ENCODE measurements at places on chromosomes 6 and 20. TPM values are rescaled to one million over a fixed set of nuclear protein-coding genes. Genes with fewer than 3 reads are reported as not detected.

DNA sequence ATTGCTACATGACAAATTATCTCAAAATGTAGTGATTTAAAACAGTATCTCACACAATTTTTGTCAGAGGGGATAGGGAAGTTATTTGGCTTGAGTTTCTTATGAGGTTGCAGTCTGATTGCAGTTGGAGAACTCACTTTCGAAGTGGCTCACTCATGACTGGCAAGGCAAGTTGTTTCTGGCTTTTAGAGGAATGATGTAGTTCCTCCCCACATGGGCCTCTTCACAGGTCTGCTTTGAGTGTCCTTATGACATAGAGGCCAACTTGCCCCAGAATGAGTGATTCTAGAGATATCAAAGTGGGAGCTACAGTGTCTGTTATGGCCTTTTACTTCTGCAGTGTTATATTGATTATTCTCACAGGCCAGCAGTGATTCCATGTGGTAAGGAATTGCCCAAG is 6.1 kb downstream of the DOP1A start:
- no peak overlapping the region for H3K27ac ChIP-seq
- no peak overlapping the region for H3K4me3 ChIP-seq
- DNase-seq: no peak
- no peaks in the 10 kb centered on the region for H3K27me3 ChIP-seq
- H3K36me3 ChIP-seq: no peaks in the 10 kb centered on the region
- H3K4me1 ChIP-seq: peaks cover 14% of the 10 kb centered on the region

The THBS2 gene
- 0.87 TPM for polyA plus RNA-seq

DNA sequence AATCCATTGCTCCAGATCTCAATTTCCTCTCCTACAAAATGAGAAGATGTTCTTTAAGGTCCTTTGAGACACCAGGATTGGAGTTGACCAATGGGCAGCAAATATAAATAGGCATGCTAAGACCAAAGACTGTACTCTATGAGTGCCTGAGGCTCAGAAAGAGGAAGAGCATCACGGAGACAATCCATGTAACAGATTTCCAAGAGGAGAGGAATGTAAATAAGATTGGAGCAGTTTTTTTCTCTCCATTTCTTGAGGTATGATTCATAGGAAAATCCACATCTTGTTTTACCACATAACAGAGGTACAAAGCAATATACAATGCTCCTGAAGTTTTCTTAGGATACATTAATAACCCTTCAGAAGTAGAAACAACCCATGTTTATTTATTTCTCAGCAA is 109.8 kb downstream of the UBE3D start:
- no peaks in the 10 kb centered on the region for H3K27me3 ChIP-seq
- DNase-seq: no peak
- no peaks in the 10 kb centered on the region for H3K36me3 ChIP-seq
- no peaks in the 10 kb centered on the region for H3K4me1 ChIP-seq
- H3K4me3 ChIP-seq: no peak overlapping the region

- peaks cover 67% of the 10 kb centered on the region for H3K4me1 ChIP-seq
- no peaks in the 10 kb centered on the region for H3K27me3 ChIP-seq
- no peak overlapping the region for H3K27ac ChIP-seq
- no peak for DNase-seq
Observed at GRCh38 chr6:15434263-15434662, 188.4 kb downstream of the JARID2 start.

GRCh38 chr20:62156592-62157386 is 13.2 kb downstream of the SS18L1 start:
- DNase-seq: peak; percentile 60
- peaks cover 14% of the 10 kb centered on the region for H3K36me3 ChIP-seq
- no peaks in the 10 kb centered on the region for H3K27me3 ChIP-seq
- H3K4me3 ChIP-seq: no peak overlapping the region
- no peak overlapping the region for H3K27ac ChIP-seq
- H3K4me1 ChIP-seq: peaks cover 15% of the 10 kb centered on the region

DNA sequence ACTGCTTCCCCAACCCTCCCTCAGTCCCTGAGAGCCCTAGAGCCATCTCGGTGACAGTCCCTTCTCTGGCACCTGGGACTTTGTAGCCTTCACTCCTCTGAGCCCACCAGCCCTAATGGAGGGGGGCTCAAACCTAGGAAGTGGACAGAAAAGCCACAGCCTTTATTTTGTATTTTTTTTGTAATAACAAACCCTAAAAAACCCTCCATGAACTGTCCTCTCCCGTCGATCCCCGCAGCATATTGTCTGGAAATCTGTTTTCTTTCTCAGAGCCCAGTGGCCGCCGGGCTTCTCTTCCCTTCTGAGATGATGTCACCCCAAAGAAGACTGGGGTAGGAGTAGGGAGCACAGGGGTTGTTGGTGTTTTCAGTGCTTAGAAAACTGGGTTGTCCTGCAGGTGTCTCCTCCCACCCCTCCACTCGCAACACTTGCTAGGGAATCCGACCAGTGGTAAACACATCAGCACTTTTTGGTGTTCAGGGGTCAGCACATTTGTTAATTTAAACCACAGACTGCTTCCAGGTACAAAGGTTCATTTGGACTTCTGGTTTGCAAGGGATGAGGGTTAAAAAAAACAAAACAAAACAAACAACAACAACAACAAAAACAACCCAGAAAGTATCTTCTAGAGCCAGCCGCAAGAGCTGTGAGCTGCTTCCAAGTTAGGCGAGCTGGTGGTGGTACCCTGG is 9.9 kb downstream of the PAX1 start:
- no peak overlapping the region for H3K4me3 ChIP-seq
- H3K36me3 ChIP-seq: no peaks in the 10 kb centered on the region
- H3K27ac ChIP-seq: no peak overlapping the region
- H3K4me1 ChIP-seq: no peaks in the 10 kb centered on the region
- DNase-seq: no peak

The PDYN gene
- not detected for polyA plus RNA-seq

DNA sequence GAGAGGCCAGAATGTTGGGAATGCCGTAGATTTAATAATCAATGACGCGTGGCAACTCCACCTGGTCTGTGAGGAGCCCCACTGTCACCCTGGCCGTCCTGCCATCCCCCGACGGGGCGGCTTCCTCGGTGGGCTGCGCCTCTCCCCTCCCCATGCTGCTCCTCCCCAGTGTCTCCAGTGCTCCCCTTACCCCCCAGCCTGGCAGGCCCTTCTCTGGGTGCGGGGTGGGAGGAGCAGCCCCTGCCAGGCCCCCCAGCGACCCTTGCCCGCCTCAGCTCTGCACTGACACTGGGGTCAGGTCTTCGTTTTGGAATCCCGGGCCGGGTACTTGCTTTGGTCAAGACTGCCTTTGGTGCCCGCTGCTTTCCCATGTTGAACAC is 82.3 kb upstream of the FRMD1 start:
- H3K27ac ChIP-seq: no peak overlapping the region
- no peak overlapping the region for H3K4me3 ChIP-seq
- H3K4me1 ChIP-seq: peaks cover 30% of the 10 kb centered on the region

DNA sequence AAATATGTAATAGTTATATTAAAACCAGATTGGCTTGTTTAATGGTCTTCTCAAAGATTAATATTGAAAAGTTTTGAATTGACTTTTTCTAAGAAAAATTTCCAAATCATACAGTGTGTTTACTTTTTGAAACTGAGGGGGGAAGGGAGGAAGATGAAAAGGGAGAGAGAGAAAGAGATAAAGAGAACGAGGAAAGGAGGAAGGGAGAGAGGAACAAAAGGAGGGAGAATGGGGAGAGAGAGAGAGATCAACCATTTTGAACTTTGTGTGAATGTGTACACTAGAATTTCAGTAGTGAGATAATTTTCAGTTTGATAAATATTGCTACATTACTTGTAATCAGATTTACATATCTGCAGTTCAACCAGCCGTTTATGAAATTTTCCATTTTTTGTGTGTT is 124.5 kb downstream of the EPHA7 start:
- H3K4me3 ChIP-seq: no peak overlapping the region
- no peaks in the 10 kb centered on the region for H3K4me1 ChIP-seq
- no peaks in the 10 kb centered on the region for H3K36me3 ChIP-seq
- no peak for DNase-seq

- no peak overlapping the region for H3K4me3 ChIP-seq
- no peak overlapping the region for H3K27ac ChIP-seq
- DNase-seq: no peak
- no peaks in the 10 kb centered on the region for H3K27me3 ChIP-seq
Observed at GRCh38 chr6:137017081-137017480, 27.7 kb downstream of the IL20RA start.

GRCh38 chr6:132405143-132405915 is 4.1 kb upstream of the MOXD1 start:
- H3K36me3 ChIP-seq: no peaks in the 10 kb centered on the region
- H3K27me3 ChIP-seq: no peaks in the 10 kb centered on the region
- H3K27ac ChIP-seq: no peak overlapping the region
- no peak for DNase-seq
- H3K4me1 ChIP-seq: peaks cover 9% of the 10 kb centered on the region

The PBOV1 gene
- polyA plus RNA-seq: not detected

DNA sequence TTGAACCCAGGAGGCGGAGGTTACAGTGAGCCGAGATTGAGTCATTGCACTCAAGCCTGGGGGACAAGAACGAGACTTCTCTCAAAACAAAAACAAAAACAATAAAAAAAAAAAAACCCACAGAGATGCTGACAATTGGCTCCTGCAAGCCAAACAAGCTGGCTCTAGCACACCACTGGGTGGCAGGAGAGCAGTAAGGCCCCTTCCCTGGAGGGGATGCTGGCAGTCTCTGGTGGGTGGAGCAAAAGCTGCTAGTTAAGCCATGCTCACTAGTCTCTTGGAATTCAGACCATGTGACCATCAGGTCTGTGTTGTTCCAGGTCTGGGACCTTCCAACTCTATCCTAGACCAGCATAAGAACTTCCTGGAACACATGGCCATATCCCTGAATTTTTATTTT is 18.9 kb upstream of the DSN1 start:
- peak; percentile 70 for DNase-seq
- H3K27me3 ChIP-seq: no peaks in the 10 kb centered on the region
- no peak overlapping the region for H3K4me3 ChIP-seq
- H3K36me3 ChIP-seq: peaks cover 38% of the 10 kb centered on the region
- peaks cover 6% of the 10 kb centered on the region for H3K4me1 ChIP-seq

GRCh38 chr6:105886814-105887544 is 199.2 kb upstream of the PRDM1 start:
- no peak overlapping the region for H3K27ac ChIP-seq
- no peaks in the 10 kb centered on the region for H3K27me3 ChIP-seq
- DNase-seq: no peak
- no peaks in the 10 kb centered on the region for H3K4me1 ChIP-seq
- no peaks in the 10 kb centered on the region for H3K36me3 ChIP-seq
- no peak overlapping the region for H3K4me3 ChIP-seq

The CRIP3 gene
- 1.6 TPM for polyA plus RNA-seq

GRCh38 chr6:93248631-93249030 is 170.7 kb downstream of the EPHA7 start:
- DNase-seq: no peak
- no peak overlapping the region for H3K27ac ChIP-seq
- H3K36me3 ChIP-seq: no peaks in the 10 kb centered on the region
- H3K4me1 ChIP-seq: no peaks in the 10 kb centered on the region
- no peak overlapping the region for H3K4me3 ChIP-seq

DNA sequence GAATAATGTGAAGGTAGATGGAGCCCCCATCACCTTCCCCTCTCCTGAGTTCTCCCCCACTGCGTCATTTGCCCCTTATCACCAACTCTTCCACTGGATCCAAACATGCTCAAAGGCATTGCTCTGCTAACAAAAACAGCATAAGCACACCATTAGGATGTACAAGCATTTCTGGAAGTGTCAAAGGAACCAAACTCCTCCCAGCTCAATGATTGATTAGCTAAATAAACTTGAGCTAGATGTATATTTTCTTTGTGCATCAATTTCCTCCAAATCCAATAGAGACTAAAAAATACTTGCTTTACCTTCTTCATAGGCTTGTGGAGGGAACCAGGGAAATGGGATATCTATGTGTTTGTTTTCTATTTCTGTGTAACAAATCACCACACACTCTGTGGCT is 248.4 kb upstream of the JARID2 start:
- no peaks in the 10 kb centered on the region for H3K36me3 ChIP-seq
- no peak overlapping the region for H3K27ac ChIP-seq
- H3K27me3 ChIP-seq: no peaks in the 10 kb centered on the region
- no peak for DNase-seq

- DNase-seq: no peak
- no peak overlapping the region for H3K27ac ChIP-seq
- H3K4me3 ChIP-seq: no peak overlapping the region
- H3K4me1 ChIP-seq: no peaks in the 10 kb centered on the region
- H3K27me3 ChIP-seq: no peaks in the 10 kb centered on the region
- no peaks in the 10 kb centered on the region for H3K36me3 ChIP-seq
Observed at GRCh38 chr20:11796026-11796425, 121.7 kb upstream of the BTBD3 start.

The LAMP5 gene
- 0.44 TPM for polyA plus RNA-seq

DNA sequence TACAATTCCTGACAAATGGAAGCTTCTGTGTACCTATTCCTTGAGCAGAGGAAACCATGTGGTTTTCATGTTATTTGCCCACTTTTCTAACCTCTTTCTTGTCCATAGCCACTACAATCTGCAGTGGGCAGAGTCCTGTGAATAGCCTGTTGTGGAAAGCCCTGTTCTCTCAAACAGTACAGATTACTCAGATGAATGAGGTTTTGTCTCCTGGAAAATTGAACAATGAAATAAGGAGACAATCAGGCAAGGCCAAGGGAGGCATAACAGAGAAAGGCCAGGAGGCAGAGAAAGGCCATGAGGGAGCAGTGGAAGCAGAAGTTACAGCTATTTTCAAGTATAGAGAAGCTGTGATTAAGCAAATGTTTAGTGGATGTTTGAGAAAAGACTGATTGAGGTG is 189.3 kb downstream of the GRIK2 start:
- no peak for DNase-seq
- H3K4me1 ChIP-seq: no peaks in the 10 kb centered on the region
- H3K4me3 ChIP-seq: no peak overlapping the region
- H3K27me3 ChIP-seq: no peaks in the 10 kb centered on the region
- no peaks in the 10 kb centered on the region for H3K36me3 ChIP-seq

- peaks cover 60% of the 10 kb centered on the region for H3K4me1 ChIP-seq
- no peaks in the 10 kb centered on the region for H3K36me3 ChIP-seq
- peak overlapping the region; percentile 98 for H3K4me3 ChIP-seq
- H3K27me3 ChIP-seq: no peaks in the 10 kb centered on the region
Observed at GRCh38 chr20:17570347-17571152, 675 bp downstream of the DSTN start.

The STX11 gene
- polyA plus RNA-seq: 2.2 TPM

DNA sequence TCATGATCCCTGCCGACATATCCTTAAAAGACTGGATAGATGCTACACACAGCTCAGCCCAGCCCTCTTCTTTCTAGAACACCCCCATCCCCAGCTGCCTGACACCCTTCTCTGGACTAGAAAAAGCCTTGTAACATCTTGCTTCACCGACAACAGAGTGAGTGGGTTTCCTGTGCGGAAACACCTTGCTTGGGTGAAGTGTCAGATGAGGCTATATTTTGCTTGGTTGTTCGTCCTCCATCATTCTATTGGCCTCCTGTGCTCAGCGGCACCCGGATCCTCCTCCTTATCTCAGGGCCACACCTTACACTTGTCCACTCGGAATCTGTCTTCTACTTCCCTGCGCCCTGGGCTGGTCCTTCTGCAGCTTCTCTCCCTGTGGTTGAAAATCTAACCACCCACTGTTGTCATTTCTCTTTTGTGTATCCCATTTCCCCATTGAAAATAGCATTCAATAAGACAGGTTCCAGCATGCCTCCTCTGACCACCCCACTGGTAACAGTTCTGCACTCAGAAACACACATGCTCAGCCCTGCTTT is 101.3 kb upstream of the MLN start:
- H3K36me3 ChIP-seq: no peaks in the 10 kb centered on the region
- peaks cover 29% of the 10 kb centered on the region for H3K27me3 ChIP-seq
- no peak overlapping the region for H3K27ac ChIP-seq
- H3K4me1 ChIP-seq: no peaks in the 10 kb centered on the region
- peak; percentile 52 for DNase-seq
- H3K4me3 ChIP-seq: no peak overlapping the region
